Neural crest cell (in vitro differentiated cells): ENCODE measurements at places on chromosomes 1 and 21. TPM values are rescaled to one million over a fixed set of nuclear protein-coding genes. Genes with fewer than 3 reads are reported as not detected.

FCRLA gene
- total RNA-seq = not detected in 2 replicates

C4BPA gene
- not detected in 2 replicates for total RNA-seq

FCMR gene
- total RNA-seq = not detected in 2 replicates

IGSF9 gene
- 23.9 and 24.5 TPM in 2 replicates for total RNA-seq

ATP1A4 gene
- total RNA-seq = 0.20 and 0.35 TPM in 2 replicates

CYP4Z1 gene
- not detected in 2 replicates for total RNA-seq
